ENCODE measurements at places on chromosomes 7 and 10. TPM values are rescaled to one million over a fixed set of nuclear protein-coding genes. Genes with fewer than 3 reads are reported as not detected.
A peak's percentile ranks its signal among the peaks of the same experiment; 100 is the strongest.

GRCh38 chr10:43176271-43176670, 38.0 kb downstream of the CSGALNACT2 start:
- no peak for DNase-seq

- DNase-seq: no peak
These were observed 170.8 kb upstream of the BET1 start for GRCh38 chr7:94174956-94175355.

DNA sequence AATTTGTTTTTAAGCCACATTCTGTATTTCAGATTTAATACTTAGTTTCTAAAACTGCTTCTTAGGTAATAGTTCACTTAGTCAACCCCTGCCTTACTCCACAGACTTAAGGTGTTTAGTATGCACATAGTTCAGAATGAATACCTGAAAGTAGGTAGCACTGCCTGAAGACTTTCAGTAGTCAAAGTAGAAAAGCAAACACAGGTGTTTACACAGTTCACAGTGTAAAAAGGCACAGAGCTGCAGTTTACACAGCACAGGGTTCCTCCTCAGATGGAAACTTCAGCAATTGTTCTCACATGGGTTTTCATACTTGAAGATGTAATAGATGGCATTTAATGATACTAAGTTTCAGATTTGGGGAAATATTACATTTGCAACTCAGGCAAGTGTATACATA, 3.1 kb upstream of the PKD1L1 start:
- peak; percentile 85 for DNase-seq

GRCh38 chr7:19080093-19080492, 37.3 kb downstream of the TWIST1 start:
- peak; percentile 41 for DNase-seq

DNA sequence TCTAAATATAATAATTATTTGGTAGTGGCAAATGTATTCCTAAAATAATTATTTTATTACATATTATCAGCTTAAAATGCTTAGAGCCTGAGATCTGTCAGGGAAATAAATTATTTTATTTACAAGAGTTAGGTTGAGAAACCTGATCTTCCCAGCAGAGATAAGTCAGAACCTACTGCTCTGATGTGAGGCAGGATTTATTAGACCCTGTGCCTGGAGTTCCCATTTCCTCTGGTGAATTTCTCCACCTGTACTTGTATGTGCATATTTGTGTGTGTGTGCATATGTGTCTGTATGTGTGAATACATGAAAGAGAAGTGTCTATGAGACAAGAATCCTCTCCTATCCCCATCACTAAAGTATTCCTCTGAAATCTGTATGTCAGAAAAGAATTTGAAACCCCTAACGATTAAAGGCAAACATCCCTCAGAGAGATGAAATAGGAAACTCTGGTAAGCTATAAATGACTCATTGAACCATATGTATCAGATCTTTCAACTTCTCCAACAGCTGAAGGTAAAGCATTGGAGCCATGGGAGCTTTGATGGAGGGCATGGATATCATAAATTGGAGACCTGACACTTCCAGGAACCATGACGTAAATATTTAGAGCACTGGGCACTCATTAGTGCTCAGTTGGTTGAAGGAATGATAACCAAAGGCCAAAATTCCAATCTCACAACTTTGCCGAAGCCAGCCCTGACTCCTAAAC, 190.9 kb downstream of the XPNPEP1 start:
- DNase-seq: no peak

DNA sequence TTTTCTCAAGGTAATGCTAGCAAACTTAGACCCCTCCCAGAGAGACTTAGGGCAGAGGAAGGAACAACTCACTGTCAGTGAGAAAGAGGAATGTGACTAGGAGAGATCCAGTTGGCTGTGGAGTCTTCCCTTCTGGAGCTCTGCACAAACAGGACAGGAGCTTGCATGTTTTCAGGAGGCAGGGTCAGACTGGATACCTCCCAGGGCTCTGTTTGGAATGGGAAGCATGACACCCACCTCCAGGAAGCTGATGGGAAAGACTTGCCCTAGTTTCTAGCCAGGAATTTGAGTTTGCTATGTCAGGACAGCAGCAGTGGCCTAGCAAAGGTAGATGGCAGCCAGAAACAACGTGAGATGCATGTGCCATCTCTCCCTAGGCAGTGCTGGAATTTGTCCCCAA, 40.6 kb downstream of the GHRHR start:
- DNase-seq: no peak

DNA sequence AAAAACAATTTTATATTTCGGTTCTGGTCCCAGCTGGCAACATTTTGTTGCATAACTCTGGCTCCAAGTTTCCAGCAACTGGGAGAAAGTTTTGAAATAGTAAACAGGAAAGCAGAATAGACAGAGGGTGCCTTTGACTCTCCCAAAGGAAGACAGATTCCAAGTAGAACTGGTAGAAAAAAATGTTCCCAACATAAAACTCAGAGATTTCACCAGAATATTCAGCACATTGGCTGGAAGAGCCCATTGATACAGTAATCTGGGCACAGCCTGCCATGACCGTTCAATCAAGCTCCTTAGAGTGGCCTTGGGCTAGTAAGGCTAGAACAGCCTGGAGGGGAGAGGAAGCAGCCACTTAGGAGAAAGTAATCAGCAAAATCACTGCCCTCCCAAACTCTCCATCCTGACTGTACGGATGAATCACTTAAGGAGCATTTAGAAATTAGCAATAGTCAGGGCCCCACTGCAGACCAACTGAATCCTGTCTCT, 120.4 kb downstream of the CUBN start:
- DNase-seq: no peak

Gene GSTO2
- total RNA-seq: 3.3 TPM

Gene FBXL13
- 19.4 TPM for total RNA-seq

Measured in PC-9 (cell line).